Natural killer cell (primary cell): ENCODE measurements at places on chromosomes 1 and 21. TPM values are rescaled to one million over a fixed set of nuclear protein-coding genes. Genes with fewer than 3 reads are reported as not detected.

GNG4 gene
- 0.07 TPM for total RNA-seq

CCDC27 gene
- not detected for total RNA-seq

BEST4 gene
- 0.28 TPM for total RNA-seq

EXO1 gene
- 1.7 TPM for total RNA-seq

GRCh38 chr1:15430787-15431570 lies 7.3 kb upstream of the CTRC start:
- H3K4me3 ChIP-seq: no peak overlapping the region
- no peaks in the 10 kb centered on the region for H3K27me3 ChIP-seq
- peaks cover 57% of the 10 kb centered on the region for H3K36me3 ChIP-seq
- H3K4me1 ChIP-seq: peaks cover 51% of the 10 kb centered on the region
- peak; percentile 84 for DNase-seq

DNA sequence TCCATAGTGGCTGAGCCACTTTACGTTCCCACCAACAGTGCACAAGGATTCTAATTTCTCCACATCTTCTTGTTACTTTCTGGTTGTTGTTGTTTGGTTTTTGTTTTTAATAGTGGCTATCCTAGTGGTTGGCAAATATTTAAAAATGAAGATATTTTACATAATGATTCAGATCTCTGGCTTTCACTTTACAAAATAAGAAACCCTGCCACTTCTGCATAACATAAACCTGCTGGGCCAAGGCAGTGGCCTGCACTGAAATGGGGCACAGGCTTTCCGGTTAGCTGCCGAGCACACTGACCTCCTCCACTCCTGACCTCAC lies 320.4 kb downstream of the RPS6KC1 start:
- no peaks in the 10 kb centered on the region for H3K36me3 ChIP-seq
- H3K27ac ChIP-seq: no peak overlapping the region
- H3K4me1 ChIP-seq: no peaks in the 10 kb centered on the region
- H3K27me3 ChIP-seq: no peaks in the 10 kb centered on the region
- H3K4me3 ChIP-seq: no peak overlapping the region
